ENCODE measurements at places on chromosomes 6 and 20. TPM values are rescaled to one million over a fixed set of nuclear protein-coding genes. Genes with fewer than 3 reads are reported as not detected.

GRCh38 chr6:68229566-68229965 is 405.5 kb upstream of the ADGRB3 start:
- no peak for DNase-seq
- no peaks in the 10 kb centered on the region for H3K36me3 ChIP-seq
- H3K4me1 ChIP-seq, result no peaks in the 10 kb centered on the region
- H3K4me3 ChIP-seq, result no peak overlapping the region
- no peak overlapping the region for H3K27ac ChIP-seq
- no peaks in the 10 kb centered on the region for H3K27me3 ChIP-seq

The IL17F gene
- not detected for total RNA-seq

DNA sequence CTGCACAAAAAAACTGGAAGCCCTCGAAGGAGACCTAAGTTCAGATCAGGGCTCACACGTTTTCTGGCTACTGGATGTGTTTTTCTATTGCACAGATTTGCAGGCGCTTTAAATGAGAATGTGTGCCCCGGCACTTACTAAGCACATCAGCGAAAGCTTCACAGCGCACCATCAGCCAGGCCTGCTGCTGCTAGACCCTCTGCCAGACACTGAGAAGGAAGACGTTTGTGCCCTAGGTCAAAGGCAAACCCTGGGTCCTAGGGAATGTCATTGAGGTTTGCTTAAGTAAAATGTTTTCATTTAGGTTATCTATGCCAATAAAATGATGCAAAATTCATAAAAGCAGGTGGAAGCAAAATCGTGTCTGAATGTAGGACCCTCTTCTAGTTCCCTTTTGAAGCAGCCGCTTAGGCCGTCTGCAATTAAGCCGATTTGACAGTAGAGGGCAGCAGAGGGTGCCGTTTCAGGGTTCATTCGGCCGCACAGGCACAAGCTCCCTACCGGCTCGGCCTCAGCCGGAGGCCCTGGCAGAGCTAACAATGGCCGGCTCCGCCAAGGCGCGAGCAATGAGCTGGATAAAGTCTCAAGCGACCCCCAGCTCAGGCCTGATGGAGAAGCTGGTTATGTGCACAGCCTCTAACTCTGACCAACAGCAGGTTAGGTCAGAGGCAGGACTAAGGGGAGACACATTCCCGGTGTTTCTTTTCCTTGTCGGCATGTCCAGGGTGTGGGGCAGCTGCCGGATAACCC is 107.2 kb upstream of the FOXA2 start:
- no peaks in the 10 kb centered on the region for H3K4me1 ChIP-seq
- H3K27me3 ChIP-seq, result no peaks in the 10 kb centered on the region
- no peak overlapping the region for H3K27ac ChIP-seq
- H3K4me3 ChIP-seq, result no peak overlapping the region
- H3K36me3 ChIP-seq, result no peaks in the 10 kb centered on the region

The LAMA2 gene
- 105 TPM for total RNA-seq

DNA sequence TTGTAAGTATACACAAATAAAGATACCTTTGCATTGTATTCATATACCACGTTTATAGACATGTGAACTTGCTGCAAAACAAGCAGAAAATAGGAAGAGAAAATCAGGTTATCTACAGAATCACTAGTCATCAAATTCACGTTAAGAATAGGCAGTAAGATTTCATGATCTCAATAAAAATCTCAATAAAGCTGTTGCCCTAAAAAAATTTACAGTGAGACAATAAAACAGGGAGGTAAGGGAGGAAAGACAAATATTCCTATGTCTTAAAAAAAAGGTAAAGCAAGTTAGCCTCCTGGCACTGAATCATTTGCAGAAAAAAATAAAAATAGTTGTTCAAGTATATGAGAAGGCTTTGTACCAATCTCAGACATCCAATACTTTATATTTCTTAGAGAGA is 44.1 kb downstream of the GPX5 start:
- no peaks in the 10 kb centered on the region for H3K4me1 ChIP-seq
- no peak overlapping the region for H3K27ac ChIP-seq
- no peak overlapping the region for H3K4me3 ChIP-seq
- H3K27me3 ChIP-seq, result no peaks in the 10 kb centered on the region
- H3K36me3 ChIP-seq, result no peaks in the 10 kb centered on the region

DNA sequence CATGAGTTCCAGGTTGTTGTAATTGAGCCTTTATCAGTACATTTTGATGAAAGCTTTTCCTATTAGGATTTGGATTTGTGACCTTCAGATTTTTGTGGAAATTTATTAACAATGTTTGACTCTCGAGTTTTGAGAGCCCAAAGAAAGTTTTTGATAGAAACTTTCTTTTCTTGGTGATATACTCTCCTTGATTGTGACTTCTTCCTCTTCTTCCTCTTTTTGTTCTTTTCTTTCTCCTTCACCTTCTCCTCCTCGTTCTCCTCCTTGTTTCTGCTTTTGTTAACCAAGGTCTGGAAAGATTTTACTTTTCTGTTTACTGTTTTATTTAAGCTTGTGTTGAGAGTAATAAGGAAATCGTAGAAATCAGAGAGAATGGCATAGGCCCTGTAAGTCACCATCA is 182.4 kb downstream of the TRIM27 start:
- DNase-seq, result no peak
- H3K4me1 ChIP-seq, result no peaks in the 10 kb centered on the region
- no peak overlapping the region for H3K27ac ChIP-seq
- H3K36me3 ChIP-seq, result no peaks in the 10 kb centered on the region
- no peak overlapping the region for H3K4me3 ChIP-seq

GRCh38 chr6:139380611-139381010 is 6.2 kb upstream of the CITED2 start:
- no peak overlapping the region for H3K4me3 ChIP-seq
- DNase-seq, result no peak
- H3K36me3 ChIP-seq, result no peaks in the 10 kb centered on the region
- H3K27me3 ChIP-seq, result no peaks in the 10 kb centered on the region

The BMP2 gene
- total RNA-seq, result 28.8 TPM

GRCh38 chr20:8210749-8211148 is 78.7 kb downstream of the PLCB1 start:
- no peak for DNase-seq
- no peak overlapping the region for H3K27ac ChIP-seq
- H3K27me3 ChIP-seq, result no peaks in the 10 kb centered on the region

The KIAA0408 gene
- 28.7 TPM for total RNA-seq

- no peak for DNase-seq
- H3K36me3 ChIP-seq, result no peaks in the 10 kb centered on the region
- peaks cover 5% of the 10 kb centered on the region for H3K4me1 ChIP-seq
- H3K4me3 ChIP-seq, result no peak overlapping the region
- H3K27me3 ChIP-seq, result no peaks in the 10 kb centered on the region
- no peak overlapping the region for H3K27ac ChIP-seq
Measured at GRCh38 chr6:153958860-153959259, 80.2 kb upstream of the OPRM1 start.

The DNMT3B gene
- total RNA-seq, result 1.0 TPM

GRCh38 chr6:165889636-165890403 is 226.8 kb upstream of the PDE10A start:
- no peaks in the 10 kb centered on the region for H3K4me1 ChIP-seq
- DNase-seq, result peak; percentile 50
- no peak overlapping the region for H3K27ac ChIP-seq
- H3K27me3 ChIP-seq, result no peaks in the 10 kb centered on the region
- H3K36me3 ChIP-seq, result no peaks in the 10 kb centered on the region
- no peak overlapping the region for H3K4me3 ChIP-seq

- H3K27me3 ChIP-seq, result no peaks in the 10 kb centered on the region
- H3K27ac ChIP-seq, result peak overlapping the region; percentile 39
- no peaks in the 10 kb centered on the region for H3K4me1 ChIP-seq
- H3K36me3 ChIP-seq, result no peaks in the 10 kb centered on the region
- no peak for DNase-seq
- peak overlapping the region; percentile 89 for H3K4me3 ChIP-seq
Measured at GRCh38 chr20:37095108-37095598, 644 bp downstream of the RBL1 start.

DNA sequence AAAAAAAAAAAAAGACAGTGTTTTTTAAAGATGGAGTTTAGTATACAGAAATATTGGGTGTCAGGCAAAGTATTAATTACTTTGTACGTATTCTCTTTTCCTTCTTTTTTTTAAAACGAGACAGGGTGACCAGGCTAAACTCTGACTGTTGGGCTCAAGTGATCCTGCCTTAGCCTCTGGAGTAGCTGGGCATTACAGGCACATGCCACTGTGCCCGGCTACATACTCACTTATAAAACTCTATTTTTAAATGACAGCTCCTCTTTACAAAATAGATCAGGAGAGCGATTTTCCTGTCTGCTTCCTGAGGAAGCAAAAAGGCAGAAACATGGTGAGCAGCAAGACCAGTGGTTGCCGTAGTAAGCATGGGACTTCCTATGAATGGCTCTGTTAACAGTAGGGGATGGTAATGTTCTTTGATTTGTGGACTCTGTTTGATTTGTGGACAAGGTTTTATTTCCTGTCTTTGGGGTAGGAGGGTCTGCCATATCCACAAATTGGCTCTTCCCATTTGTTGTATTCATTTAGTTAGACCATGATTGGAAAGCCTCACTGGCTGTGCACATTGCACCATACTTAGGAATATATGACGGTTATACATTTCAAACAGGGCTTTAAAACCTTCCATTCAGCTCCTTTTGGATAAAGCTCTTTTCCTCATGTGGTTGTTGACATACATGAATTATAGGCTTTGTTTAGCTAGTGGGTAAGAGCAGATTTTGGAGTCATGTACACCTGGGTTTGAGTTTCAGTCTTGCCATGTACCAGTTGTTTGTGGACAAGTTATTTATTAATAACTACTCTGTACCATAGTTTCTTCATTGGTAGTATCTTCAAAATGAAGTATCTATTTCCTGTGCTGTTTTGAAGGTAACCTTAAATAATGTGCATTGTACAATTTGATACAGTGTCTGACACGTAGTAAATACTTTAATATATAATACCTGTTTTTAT is 45.1 kb downstream of the PTPRA start:
- H3K27me3 ChIP-seq, result no peaks in the 10 kb centered on the region
- peaks cover 16% of the 10 kb centered on the region for H3K4me1 ChIP-seq
- no peaks in the 10 kb centered on the region for H3K36me3 ChIP-seq
- H3K4me3 ChIP-seq, result no peak overlapping the region
- no peak overlapping the region for H3K27ac ChIP-seq

DNA sequence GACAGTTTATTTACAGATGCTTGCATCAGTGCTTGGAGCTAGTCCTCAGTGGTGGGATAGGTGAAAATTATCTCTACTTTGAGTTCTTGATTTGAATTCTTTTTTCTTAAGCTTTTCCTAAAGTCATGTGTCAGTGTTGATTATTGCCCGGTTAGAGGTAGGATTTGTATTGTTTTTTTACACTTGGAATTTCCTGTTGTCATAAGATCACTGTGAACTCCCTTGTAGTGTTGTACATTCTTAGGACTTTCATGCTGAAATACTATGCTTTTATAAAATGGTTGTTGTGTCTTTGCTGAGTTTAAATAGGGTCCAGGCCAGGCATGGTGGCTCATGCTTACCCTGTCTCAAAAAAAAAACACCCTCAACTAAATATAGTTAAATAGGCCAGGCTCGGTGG is 20.3 kb downstream of the ASXL1 start:
- no peaks in the 10 kb centered on the region for H3K4me1 ChIP-seq
- no peak overlapping the region for H3K27ac ChIP-seq
- no peaks in the 10 kb centered on the region for H3K36me3 ChIP-seq
- no peak for DNase-seq
- no peaks in the 10 kb centered on the region for H3K27me3 ChIP-seq

The CFAP61 gene
- 10.7 TPM for total RNA-seq

The ARMH2 gene
- total RNA-seq, result 1.5 TPM

DNA sequence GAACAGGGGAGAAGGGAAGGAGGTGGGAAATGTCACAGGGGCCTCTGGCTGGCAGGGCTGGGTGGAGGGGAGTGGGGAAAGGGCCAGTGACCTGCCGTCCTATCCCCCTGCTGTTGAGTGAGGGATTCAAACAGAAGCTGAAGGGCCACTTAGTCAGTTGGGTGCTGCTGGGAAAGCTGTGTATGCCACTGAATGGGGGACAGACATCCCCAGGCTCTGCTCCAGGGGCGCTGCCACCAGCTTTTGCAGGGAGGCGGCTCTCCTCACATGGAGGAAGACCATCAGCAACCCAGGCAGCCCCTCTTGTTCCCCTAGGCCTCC is 50.0 kb downstream of the MDGA1 start:
- H3K36me3 ChIP-seq, result no peaks in the 10 kb centered on the region
- peaks cover 5% of the 10 kb centered on the region for H3K4me1 ChIP-seq
- no peak for DNase-seq
- no peaks in the 10 kb centered on the region for H3K27me3 ChIP-seq
- no peak overlapping the region for H3K4me3 ChIP-seq

- no peaks in the 10 kb centered on the region for H3K27me3 ChIP-seq
- no peaks in the 10 kb centered on the region for H3K4me1 ChIP-seq
- H3K27ac ChIP-seq, result no peak overlapping the region
- no peaks in the 10 kb centered on the region for H3K36me3 ChIP-seq
Measured at GRCh38 chr6:137235686-137236085, 16.5 kb upstream of the IFNGR1 start.

The E2F1 gene
- 10.9 TPM for total RNA-seq

- no peaks in the 10 kb centered on the region for H3K27me3 ChIP-seq
- no peak for DNase-seq
- H3K4me3 ChIP-seq, result no peak overlapping the region
- H3K27ac ChIP-seq, result no peak overlapping the region
- peaks cover 7% of the 10 kb centered on the region for H3K4me1 ChIP-seq
Measured at GRCh38 chr20:43662943-43663655, 3.8 kb upstream of the MYBL2 start.

- peaks cover 10% of the 10 kb centered on the region for H3K4me1 ChIP-seq
- H3K27ac ChIP-seq, result no peak overlapping the region
- peak; percentile 70 for DNase-seq
- H3K4me3 ChIP-seq, result no peak overlapping the region
- no peaks in the 10 kb centered on the region for H3K27me3 ChIP-seq
- H3K36me3 ChIP-seq, result no peaks in the 10 kb centered on the region
Measured at GRCh38 chr6:142902636-142903053, 42.3 kb downstream of the HIVEP2 start.

DNA sequence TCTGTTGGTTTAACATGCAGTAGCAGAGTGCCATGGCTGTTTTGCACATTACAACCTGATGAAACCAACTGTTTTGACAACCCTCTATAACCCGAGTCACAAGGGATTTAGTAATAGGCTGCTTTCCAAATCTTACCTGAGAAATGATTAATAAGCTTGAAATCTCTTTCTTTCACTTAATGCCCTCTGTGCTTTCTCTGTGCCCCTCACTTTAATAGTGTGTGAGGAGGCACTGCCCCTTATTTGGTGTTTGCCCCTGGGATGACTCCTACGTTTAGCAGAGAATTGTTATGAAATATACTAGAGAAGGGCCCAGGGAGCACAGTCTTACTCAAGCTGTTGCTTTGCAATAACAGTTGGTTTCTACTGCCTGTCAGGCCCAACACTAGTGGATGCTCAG is 31.0 kb upstream of the PTCHD4 start:
- H3K4me1 ChIP-seq, result no peaks in the 10 kb centered on the region
- H3K27ac ChIP-seq, result no peak overlapping the region
- no peaks in the 10 kb centered on the region for H3K36me3 ChIP-seq
- no peaks in the 10 kb centered on the region for H3K27me3 ChIP-seq
- no peak for DNase-seq

The SLC35B2 gene
- total RNA-seq, result 44.4 TPM
